ENCODE measurements at places on chromosomes 2 and 18.

GRCh38 chr18:54135216-54135615 lies 89.3 kb downstream of the MBD2 start:
- no peak for DNase-seq

- no peak for DNase-seq
Observed at GRCh38 chr2:158921599-158922408, 46.6 kb upstream of the TANC1 start.

DNA sequence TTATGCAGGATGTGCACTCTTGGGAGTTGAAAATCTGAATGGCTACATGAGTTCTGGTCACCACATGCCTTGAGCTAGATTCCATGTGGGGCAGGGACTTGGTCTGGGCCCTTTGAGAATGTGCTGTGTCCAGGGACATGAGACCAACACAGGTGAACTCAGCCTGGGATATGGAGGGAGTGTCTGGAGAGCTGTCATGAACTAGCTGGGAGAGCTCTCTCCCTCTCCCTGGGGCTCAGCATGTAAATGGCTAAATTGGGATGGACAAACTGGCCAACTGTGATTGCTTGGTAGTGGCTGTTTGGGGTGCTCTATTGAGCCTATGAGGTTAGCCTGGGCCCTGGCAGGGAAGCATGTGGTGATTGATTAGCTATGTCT lies 105.1 kb upstream of the HS6ST1 start:
- no peak for DNase-seq

GRCh38 chr2:176328149-176328548 lies 58.9 kb downstream of the MTX2 start:
- no peak for DNase-seq

GRCh38 chr18:31325051-31325450 lies 7.1 kb downstream of the DSG1 start:
- no peak for DNase-seq

DNA sequence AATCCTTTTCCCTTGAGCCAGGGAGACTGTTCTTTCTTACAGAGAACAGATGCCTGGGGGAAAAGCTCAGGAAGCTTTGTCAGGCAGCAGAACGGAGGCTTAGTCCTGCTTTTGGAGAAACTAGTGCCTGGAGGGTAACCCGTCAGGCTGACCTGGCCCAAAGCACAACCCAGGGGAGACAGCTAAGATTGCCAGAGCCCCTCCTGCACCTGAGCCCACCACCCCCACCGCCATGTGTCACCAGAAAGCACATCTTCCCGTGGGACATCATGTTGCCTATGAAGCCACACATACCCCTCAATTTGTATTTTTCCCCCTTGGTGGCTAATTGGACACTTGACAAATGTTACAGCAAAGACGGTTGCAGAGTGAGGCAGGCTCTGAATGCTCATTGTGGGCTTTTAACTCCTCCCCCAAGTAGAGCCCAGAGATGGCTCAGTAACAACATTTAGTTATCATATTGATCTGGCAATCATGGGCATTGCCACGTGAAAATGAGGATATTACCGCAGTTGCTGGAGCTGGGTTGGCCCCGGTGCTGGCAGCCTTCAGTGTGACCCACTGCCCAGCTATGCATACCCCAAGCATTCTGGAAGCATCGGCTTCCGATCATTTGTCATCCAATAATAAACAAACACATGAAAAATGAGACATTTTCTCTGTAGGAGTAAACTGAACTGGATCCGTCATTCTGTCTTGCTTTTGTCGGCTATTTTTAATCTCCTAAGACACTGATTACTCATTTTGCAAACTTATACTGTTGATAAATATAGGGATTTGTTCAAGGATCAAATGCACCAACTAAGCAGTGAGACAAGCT lies 229.5 kb downstream of the ATAD2B start:
- DNase-seq, result no peak

- DNase-seq, result no peak
Observed at GRCh38 chr2:214529514-214529913, 118.7 kb downstream of the VWC2L start.

DNA sequence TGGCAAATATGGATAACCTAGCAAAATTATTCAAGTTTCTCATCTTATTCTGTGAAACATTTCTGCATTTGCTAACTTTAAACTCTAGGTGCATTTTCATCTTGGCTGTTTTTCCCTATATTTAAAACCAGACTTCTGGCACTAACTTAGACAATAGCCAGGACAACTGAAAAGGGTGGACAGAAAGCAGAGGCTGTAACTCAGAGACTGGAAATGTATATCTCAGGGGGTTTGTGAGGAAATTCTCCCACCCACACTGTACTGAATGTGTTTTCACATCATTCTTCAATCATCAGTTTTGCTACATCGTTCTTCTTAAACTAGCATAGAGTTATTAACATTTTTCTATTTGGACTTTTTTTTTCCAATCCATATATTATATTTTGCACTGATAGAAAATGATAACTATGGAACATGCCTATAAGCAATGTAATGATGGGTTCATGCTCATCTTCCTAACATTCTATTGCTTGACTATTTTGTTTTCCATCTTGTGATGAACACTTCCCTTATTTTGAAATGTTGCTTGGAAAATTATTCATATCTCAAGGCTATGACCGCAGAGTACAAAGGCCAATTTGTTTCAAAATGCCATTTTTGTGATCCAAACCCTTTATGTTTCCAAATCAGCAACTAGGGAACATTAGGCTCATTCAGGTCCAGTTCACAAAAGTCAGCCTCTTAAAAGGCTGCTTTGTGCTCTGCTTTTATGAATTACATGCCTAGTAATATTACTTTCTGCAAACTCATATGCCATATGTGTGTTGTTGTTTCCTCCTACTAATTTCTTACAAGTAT lies 125.8 kb upstream of the CDH19 start:
- DNase-seq, result no peak

DNA sequence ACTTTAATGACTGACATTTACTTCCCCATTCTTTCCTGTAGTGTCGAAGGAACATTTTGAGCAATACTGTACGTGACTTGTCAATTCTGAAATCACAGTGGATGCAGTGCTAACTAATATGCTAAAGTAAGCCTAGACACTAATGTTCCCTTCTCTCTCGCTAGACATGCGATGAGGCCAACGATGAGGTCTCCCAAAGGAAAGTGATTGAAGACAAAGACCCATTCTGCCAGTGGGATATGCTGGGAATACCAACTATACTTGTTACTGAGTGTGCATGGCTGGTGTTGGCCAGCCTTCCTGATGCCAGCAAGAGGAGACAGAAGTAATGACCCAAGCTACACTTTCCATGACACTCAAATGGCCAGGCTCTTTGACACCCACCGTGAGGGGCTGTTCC lies 2.5 kb upstream of the SERPINE2 start:
- no peak for DNase-seq

GRCh38 chr2:200306196-200306930 lies at the start of gene SPATS2L:
Gene SPATS2L, plus strand, starts transcription at chr2:200306693. Its CDS starts 82,552 bp downstream, at chr2:200389245.
- DNase-seq, result peak; percentile 46

DNA sequence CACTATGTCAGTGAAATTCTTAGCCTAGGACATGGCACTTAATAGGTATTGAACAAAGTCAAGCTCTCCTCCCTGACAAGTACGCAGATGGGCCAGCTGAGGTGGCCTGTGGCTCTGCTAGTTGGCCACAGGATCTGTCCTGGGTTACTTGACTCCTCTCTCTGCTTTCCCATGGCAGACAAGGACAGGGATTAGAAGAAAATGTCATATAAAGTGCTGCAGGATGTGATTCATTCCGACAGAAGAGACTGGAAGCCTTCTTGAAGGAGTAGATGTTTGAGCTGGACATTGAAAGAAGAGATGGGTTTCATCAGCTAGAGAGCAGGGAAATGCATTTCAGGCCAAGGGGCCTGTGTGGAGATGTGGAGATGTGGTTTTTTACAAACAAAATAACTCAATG lies 46.7 kb downstream of the SMAD7 start:
- no peak for DNase-seq

DNA sequence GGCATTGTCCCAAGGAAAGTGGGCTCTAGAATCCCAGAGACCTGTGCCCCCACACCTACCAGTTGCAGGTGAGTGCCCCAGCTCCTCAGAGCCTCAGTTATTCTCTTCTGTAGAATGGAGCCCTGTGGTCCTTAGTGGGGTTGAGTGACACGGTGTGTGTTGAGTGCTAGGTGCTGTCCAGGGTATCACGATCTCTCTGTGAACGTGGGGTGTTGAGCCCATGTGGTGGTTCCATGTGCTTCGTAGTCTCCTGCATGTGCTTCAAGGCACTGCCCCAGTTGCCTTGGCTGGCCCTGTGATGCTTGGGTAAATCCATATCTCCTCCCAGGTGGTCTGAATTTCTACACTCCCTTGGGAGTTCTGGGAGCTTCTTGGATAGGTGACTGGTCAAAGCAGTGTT lies 54.9 kb downstream of the SH3RF3 start:
- DNase-seq, result no peak

- DNase-seq, result no peak
Observed at GRCh38 chr18:75502286-75502685, 74.8 kb upstream of the SMIM21 start.

GRCh38 chr2:177828557-177828956 lies 244.0 kb downstream of the PDE11A start:
- no peak for DNase-seq

GRCh38 chr2:148508878-148509287 lies 135.7 kb upstream of the EPC2 start:
- DNase-seq, result no peak

GRCh38 chr2:155841442-155841841 lies 491.1 kb downstream of the NR4A2 start:
- DNase-seq, result no peak

- no peak for DNase-seq
Observed at GRCh38 chr2:79717364-79718007, 204.6 kb downstream of the CTNNA2 start.

GRCh38 chr18:24027156-24027827 lies 12.7 kb downstream of the TTC39C start:
- no peak for DNase-seq

GRCh38 chr2:7417845-7418742 lies 500.9 kb downstream of the RNF144A start:
- DNase-seq, result no peak

DNA sequence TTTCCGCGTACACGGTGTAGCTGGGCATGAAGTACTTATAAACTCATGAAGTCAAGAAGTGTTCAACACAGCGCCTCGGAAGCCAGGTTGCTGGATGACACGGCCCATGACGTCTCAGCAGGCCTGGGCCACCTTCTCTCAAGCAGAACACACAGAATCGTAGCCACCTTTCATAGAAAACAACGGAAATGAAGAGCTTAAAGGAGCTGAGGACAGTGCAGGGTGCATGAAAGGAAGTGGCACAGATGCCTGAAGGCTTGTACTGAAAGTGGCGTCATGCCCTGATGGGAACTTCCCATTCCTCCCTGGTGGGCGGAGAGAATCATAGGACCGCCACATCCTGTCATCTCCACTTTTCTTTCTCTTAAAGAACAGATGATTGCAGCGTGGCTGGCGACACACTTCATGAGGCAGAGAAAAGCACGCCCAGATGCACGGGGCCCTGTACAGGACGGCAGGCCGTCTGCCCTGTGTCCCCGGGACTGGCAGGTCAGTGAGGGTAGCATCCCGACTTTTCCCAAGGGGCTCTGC lies 31.1 kb downstream of the HDAC4 start:
- DNase-seq, result peak; percentile 77

- DNase-seq, result no peak
Observed at GRCh38 chr18:56089612-56090258, 501.7 kb upstream of the TCF4 start.

DNA sequence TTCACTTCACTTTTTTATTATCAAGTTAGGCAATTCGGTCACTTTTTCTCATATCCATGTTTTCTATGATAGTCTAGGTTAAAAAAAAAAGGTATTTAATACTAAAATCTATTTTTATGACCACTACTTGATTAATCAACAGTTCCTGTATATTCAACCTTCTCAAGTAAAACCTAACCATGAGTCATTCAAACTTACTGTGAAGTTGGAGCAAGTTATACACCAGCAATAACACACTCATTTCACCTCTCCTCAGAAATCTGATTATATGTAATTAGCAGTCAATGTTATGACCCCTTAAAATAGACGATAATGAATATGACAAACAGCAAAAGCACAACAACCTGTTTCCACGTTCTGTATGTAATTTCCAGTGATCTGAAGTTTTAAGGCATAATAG lies 35.0 kb upstream of the ADAM17 start:
- DNase-seq, result no peak

GRCh38 chr2:229539628-229540027 lies 174.7 kb downstream of the DNER start:
- DNase-seq, result no peak
